Osteocyte (in vitro differentiated cells): ENCODE measurements at places on chromosomes 6 and 20.
A peak's percentile ranks its signal among the peaks of the same experiment; 100 is the strongest.

DNA sequence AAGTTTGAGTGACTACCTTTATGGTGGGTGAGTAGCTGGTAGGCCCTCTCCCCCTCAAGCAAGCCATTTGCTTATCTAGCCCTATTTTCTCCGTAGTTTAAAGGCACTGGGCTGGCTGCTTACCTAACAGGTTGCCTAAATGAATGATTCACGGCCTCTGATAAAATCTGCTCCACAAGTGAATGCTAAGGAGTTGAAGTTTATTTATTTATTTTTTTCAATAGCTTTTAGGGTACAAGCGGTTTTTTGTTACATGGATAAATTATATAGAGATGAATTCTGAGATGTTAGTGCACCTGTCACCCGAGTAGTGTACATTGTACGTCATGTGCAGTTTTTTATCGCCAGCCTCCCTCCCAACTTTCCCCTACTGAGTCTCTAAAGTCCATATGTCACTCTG is 8.3 kb upstream of the CDH26 start:
- DNase-seq, result no peak

- DNase-seq, result no peak
These were observed 46.5 kb downstream of the FAM217A start for GRCh38 chr6:4032475-4032874.

DNA sequence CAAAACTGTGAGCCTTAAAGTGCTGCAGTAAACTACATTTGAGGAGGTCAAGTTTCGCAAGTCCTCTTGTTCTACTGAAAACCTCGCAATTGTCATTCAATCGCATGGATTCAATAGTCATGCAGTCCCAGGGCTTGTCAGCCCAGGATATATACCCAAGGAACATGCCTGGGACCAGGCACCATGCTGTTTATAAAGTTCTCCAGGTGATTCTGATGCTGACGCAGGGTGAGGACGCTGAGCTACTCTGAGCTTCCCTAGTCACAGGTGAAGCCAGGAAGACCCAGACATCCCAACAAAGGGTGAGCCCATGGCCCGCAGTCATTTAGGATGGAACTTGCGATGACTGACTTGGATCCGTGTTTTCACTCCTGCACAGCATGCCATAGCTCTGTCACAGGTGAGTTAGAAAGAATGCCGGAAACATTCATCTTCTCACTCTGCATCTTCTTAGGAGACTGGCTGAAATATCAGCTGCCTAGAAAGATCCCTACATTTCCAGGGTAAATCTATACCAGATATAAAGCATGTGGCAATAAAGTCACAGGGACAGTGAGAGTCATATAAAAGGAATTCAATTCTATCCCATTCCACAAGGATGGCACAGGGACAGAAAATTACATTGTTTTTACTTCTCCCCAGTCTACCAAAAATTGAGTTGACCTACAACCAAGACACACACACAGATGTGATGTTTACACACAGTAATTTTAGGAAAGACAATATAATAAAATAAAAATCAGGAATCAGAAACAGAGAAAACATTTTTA is 27.0 kb upstream of the SSTR4 start:
- no peak for DNase-seq

- no peak for DNase-seq
These were observed 32.7 kb upstream of the PSMF1 start for GRCh38 chr20:1085492-1086276.

DNA sequence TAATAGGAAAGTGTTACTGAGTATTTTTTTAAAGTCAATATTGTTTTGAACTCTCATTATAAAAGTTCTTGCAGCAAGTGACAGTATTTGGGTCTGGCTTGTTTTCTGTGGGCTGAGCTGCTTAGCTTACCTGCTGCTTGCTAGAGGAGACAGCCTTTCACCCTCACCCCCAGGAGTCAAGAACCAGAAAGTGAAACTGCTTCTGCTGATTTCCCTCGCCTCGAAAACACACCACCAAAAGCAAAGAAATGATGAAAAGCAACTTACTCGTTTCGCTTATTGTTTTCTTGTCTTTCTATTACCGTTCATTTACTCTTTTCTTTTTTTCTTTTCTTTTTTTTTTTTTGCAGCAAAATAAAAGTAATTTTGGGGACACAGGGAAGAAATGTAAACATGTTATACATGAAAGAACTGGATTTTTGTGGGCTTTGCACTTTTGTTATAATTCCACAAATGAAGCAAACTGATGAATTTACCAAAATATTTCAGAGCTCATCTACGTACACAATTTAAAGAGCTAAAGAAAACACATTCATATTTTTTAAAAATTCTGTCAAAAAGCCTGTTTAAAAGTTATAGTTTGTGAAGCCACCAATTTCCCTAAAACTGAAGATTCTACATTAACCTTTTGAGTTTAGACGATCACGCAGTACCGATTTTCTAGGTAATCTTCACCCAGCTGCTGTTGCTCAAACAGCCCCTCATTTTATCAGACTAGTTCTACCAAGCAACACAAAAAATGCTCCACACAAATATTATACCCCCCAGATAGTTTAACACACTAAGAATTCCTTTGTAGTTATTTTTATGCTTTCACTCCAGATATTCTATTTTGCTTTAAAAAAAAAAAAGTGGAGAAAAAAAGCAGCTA is 1.7 kb downstream of the SCML4 start:
- peak; percentile 2 for DNase-seq

GRCh38 chr20:38706509-38706908 is 17.8 kb upstream of the SLC32A1 start:
- no peak for DNase-seq

- no peak for DNase-seq
These were observed 41.3 kb downstream of the SPDEF start for GRCh38 chr6:34514593-34515472.

GRCh38 chr6:24971067-24971466 is 35.3 kb upstream of the RIPOR2 start:
- DNase-seq, result no peak

DNA sequence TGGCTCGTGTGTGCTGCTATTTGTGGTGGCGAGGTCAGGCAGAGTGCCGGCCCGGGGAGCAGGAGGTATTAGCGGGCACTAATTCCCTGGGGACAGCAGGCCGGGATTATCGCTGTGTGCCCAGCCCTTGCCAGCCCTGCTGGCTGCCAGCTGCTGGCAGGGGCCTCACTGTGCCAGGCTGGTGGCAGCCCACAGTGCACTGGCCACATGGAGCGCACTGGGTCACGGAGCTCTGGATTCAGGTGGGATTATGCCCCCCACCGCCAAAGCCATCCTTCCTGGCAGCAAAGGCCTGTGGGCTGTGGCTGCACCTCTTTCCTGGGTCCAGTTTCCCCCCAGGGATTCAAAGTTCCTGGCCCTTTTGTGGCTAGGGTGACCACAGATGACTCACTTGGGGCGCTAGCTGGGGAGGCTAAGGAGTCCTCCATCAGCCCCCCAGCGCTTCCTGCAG is 59.7 kb downstream of the YTHDF1 start:
- no peak for DNase-seq

GRCh38 chr6:128135325-128135724 is 234.5 kb upstream of the THEMIS start:
- DNase-seq, result no peak

- no peak for DNase-seq
These were observed 3.2 kb downstream of the TTBK1 start for GRCh38 chr6:43246301-43247113.

- DNase-seq, result no peak
These were observed 1034.9 kb downstream of the EYS start for GRCh38 chr6:64672131-64672530.

- DNase-seq, result no peak
These were observed 95.7 kb downstream of the SHLD1 start for GRCh38 chr20:5845681-5846615.

DNA sequence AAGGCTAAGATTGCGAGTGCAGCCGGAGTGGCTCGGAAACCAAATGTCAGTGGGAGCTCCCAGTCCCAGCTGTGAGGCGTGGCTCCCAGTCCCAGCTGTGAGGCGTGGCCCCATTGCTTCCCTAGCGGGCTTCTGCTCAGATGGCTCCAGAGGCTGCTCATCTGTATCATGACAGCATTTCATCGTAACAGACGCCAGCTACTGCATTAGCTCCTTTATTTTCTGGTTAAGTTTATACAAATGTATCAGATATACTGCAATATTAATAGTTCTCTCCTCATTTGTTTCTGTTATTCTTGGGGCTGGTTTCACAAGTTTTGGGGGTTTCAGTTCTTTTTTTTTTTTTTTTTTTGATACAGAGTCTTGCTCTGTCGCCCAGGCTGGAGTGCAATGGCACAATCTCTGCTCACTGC is 34.7 kb upstream of the TBXT start:
- peak; percentile 62 for DNase-seq

- DNase-seq, result no peak
These were observed 112.4 kb upstream of the ARG1 start for GRCh38 chr6:131460614-131461000.

DNA sequence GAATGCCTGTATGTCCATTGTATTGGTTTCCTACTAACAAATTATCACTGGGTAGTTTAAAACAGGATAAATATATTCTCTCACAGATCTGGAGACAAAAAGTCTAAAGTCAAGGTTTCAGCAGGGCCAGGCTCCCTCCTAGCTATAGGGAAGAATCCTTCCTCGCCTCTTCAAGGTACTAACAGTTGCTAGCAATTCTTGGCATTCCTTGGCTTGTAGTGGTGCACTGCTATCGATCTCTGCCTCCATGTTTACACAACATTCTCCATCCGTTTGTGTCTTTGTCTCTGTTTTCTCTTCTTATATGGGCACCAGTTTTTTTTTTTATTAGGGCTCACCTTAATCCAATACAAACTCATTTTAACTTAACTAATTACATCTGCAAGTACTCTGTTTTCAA is 48.9 kb downstream of the OR2B6 start:
- no peak for DNase-seq

GRCh38 chr6:90497411-90497810 is 89.5 kb downstream of the MAP3K7 start:
- no peak for DNase-seq

DNA sequence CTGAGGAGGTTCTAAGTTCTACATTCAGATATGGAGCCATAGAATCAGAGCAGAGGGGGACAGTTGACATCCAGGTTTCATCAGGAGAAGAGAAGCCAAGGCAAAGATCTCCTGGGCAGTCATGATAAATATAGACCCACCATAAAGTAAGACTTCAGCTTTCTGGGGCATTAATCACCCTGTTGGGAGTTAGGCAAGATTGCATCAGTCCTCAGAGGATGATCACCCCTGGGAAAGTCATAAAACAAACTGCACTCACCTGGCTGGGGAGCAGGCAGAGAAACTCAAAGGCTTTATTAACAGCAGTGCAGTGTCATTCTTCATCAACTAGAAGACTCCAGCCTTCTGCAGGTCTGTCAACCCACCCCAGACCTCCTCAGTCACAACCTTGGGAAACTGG is 301.3 kb upstream of the JARID2 start:
- DNase-seq, result no peak

GRCh38 chr20:1898482-1899240 is 3.5 kb downstream of the SIRPA start:
- no peak for DNase-seq

- DNase-seq, result no peak
These were observed 195.9 kb downstream of the CDH4 start for GRCh38 chr20:61447952-61448351.

DNA sequence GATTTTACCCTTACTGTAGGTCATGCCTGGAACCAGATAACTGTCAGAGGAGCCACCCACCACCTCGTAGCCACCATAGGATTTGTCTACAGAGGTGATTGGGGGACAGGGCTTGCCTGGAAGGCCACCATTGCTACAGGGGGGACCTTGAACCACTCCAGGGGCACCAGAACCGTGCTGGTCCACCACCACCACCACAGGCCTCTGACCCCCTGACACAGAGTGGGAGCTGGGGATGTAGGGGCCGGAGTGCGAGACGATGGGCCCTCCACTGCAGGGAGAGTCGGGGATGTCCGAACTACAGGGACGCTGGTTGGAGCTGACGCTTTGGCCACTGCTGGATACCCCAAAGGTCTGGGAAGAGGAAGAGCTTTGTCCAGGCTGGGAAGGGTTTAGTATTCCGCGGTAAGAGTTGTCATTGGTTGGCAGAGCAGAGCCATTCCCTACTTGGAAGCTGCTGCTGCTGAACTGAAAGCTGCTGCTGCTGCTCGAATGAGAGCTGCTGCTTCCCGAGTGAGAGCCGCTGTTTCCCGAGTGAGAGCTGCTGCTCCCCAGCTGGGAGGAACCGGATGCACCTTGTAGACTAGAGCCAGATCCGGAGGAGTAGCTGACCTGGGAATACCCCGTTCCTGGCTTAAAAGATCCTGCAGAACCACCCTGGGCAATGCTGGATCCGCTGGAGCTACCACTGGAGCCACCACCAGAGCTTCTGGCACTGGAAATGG is 2.2 kb downstream of the PSORS1C1 start:
- no peak for DNase-seq

- DNase-seq, result no peak
These were observed 61.1 kb downstream of the CCN2 start for GRCh38 chr6:131890091-131890490.

- DNase-seq, result no peak
These were observed 4.5 kb downstream of the TMEM14A start for GRCh38 chr6:52675372-52675771.

GRCh38 chr6:112004201-112005012 is 49.5 kb upstream of the CCN6 start:
- no peak for DNase-seq

DNA sequence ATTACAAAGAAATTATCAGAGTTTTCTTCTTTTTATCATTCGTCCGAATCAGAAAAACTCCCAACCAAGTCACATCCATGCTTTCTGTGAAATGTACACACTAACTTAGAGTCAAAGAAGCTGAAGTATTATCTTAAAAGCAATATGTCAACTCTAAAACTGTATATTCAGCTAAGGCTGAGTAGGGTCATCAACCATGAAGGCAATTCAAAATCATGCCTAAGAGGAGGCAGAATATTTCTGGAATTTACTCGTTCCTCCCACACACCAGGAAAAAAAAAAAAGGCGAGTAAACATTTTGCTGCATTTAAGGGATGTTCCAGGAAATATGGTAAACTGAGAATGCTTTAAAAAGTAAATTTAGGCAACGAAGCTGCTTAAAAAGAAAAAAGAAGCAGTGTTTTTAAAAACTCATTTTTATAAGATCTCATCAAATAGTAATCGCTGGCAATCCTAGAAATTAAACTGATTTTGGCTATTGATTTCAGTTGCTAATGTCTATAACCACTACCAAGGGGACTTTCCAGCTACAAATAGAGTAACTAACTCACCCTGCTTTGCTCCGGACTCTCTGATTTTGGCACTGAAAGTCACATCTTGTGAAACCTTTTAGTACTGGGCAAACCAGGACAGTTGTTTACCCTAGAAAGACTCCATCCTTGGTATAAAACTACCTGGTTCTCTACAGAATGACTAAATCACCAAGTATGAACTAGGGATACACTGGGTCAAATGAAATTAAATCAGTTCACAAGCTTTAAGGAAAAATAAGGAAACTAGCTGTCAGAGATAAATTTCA is 82.8 kb downstream of the MBOAT1 start:
- no peak for DNase-seq

GRCh38 chr6:159679091-159680077 is 13.7 kb downstream of the SOD2 start:
- no peak for DNase-seq

DNA sequence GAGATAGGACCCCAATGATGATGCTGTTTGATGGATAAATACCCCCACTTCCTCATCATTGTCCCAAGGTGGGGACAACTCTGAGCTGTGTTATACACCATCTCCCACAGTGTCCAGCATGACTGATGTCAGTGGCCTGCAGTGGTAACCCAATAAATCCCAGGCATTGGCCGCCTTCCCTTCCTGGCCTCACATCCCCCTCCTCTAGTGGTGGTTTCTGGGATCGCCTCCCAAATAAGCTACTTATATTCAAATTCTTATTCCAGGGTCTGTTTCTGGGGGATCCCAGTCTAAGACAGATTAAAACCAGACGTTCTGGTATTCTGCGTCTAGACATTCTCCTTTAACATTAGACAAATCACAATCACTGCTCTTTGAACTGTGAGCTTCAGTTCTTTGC is 90.6 kb downstream of the SCP2D1 start:
- no peak for DNase-seq
